NCI-H2029 treated with DMSO at 0.1 percent for 48 hours (cell line): ENCODE measurements at places on chromosomes 11 and 22.

DNA sequence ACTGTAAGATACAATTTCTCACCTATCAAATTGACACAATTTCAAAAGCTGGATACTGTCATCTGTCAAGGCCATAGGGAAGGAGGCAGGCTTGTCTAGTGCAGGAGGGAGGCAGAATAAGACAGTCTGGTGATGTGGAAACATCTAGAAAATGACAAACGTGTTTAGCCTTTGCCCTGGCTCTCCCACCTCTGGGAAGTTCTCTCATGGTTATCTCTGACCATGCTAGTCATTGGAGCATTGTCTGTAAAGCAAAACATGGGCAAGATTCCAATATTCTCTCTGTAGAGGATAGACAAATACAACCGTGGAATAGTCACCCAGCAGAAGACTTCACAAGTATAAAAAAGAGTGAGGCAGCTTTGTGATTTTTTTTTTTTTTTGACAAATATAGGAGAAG is 9.1 kb upstream of the SERHL2 start:
- peak; percentile 77 for DNase-seq

DNA sequence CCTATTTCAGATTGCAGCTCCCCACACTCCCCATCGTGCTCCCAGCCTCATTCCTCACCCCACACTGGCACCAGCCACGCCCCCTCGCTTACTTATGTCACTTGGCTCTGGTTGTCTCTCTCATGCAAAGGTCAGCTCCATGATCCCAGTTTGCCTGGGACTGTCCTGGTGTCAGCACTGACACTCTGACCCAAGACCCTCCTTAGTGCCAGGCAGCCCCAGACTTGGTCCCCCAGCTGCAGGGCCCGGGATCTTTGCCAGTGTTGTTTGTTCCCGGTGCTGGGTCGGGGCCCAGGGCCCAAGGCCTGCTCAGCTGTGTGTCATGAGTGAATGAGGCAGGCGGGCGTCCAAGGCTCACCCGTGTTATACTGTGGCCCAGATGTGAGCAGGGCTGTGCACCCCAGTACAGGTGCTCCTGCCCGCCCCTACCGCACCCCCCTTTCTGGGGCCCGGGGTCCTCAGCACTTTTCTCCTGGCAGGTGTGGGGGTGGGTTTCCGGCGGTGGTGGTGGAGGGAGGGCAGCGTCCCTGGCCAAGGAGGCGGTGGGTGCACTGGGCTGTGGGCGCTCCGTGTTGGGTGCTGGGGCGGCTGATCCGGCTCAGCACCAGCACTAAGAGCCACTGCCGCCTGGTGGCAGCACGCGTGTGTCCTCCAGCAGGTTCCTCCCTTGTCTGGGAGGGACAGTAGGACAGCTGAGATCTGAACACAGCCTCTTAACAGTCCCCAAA is 19.5 kb downstream of the IL17REL start:
- DNase-seq: no peak

- DNase-seq: no peak
Observed at GRCh38 chr22:29948385-29948769, 65.4 kb downstream of the MTMR3 start.

DNA sequence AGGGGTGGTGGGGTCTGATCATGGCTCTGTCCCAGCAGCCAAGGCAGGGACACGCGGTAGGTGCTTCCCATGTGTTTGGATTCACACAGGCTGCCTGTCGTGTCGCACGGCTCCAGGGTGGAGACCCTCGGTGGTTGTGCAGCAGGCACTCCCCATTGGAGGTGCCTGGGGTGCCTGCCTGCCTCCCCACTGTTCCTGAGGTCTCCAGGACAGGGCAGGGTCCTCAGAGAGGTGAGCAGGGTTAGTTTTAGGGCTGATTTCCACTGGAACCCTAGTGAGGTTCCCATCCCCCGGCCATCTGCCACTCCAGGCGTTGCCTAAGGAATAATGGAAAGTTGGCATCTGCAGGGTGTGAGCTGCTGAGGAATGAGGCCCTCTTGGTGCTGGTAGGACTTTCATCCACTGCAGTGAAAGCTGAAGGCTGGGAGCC is 32.3 kb downstream of the OSBPL5 start:
- DNase-seq: no peak

- no peak for DNase-seq
Observed at GRCh38 chr11:44753961-44754645, 27.3 kb downstream of the TSPAN18 start.

GRCh38 chr11:119615003-119615881 is 113.8 kb downstream of the NECTIN1 start:
- no peak for DNase-seq

- no peak for DNase-seq
Observed at GRCh38 chr11:134558916-134559601, 147.0 kb upstream of the B3GAT1 start.

DNA sequence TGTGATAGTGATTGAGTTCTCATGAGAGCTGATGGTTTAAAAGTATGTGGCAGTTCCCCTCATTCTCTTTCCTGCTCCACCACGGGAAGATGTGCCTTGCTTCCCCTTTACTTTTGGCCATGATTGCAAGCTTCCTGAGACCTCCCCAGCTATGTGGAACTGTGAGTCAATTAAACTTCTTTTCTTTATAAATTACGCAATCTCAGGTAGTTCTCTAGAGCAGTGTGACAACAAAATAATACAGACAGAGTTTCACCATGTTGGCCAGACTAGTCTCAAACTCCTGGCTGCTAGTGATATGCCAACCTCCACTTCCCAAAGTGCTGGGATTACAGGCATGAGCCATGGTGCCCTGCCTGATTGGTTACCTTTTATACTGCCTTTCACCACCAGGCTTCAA is 755.2 kb downstream of the METTL15 start:
- no peak for DNase-seq

DNA sequence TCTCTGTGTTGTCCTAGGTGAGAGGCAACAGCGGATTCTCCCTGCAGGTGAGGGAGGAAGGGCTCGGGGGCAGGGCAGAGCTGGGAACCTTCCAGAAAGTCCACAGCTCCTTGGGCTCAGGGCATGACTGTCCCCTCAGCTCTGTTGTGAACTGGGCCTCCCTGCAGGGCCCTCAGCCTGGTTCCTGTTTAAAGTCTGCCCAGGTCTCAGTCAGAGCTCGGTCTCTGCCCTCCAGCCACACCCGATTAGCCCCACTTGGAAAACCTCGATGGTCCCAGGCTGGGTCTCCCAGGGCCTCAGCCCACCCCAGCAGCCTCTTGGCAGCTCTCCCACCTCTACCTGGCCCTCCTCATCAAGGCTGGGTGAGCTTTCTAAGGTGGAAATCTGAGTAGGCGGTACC is 65.3 kb upstream of the SLC22A12 start:
- no peak for DNase-seq

- DNase-seq: no peak
Observed at GRCh38 chr11:60844870-60845221, 2.9 kb downstream of the CCDC86 start.

DNA sequence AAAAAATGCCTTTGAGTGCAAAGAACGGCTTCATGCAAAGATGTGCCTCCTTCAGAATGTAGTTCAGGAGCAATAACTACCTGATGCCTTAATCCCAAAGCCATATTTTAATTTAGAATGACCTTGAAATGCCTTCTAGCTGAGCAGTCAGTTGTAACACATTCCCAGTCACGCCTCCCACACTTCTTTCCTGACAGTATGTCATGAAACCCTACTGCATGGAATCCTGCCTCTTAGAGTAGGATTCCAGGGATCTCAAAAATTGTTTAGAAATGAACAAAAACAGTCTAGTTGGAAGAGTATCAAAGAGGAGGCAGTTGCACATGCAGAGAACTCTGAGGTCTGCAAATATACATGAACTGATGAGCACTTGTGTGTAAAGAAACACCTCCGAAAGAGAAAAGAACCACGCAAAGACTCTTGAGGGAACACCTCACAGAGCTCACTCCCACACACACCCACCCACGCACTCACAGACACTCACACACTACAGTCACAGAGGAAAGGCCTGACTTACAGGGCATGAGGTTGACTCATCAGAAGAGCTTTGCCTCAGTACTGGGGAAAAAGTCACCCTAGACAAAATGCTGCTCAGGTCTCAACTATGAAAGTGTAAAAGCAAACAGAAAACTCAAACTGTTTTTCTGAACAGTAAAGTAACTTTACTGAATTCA is 77.4 kb downstream of the GGTLC2 start:
- no peak for DNase-seq

- no peak for DNase-seq
Observed at GRCh38 chr22:38208551-38208968, 6.8 kb downstream of the MAFF start.

DNA sequence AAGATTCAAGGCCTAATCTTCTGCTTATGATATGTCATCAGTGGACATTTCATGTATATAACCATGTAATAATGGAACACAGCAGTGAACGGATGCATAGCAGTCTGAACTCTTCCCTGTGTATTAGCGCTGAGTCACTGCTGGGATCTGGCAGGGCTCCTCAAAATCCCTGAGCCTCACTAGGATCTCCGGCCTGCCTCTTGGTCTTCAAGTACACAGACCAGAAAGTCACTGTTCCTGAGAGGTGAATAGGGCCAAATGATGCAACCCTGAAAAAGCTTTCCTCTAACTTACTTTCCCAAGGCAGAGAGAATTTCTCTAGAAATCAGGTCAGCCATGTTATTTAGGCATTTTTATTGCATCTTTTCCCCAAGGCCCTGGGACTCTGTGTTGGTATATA is 35.0 kb downstream of the POU2AF1 start:
- no peak for DNase-seq

DNA sequence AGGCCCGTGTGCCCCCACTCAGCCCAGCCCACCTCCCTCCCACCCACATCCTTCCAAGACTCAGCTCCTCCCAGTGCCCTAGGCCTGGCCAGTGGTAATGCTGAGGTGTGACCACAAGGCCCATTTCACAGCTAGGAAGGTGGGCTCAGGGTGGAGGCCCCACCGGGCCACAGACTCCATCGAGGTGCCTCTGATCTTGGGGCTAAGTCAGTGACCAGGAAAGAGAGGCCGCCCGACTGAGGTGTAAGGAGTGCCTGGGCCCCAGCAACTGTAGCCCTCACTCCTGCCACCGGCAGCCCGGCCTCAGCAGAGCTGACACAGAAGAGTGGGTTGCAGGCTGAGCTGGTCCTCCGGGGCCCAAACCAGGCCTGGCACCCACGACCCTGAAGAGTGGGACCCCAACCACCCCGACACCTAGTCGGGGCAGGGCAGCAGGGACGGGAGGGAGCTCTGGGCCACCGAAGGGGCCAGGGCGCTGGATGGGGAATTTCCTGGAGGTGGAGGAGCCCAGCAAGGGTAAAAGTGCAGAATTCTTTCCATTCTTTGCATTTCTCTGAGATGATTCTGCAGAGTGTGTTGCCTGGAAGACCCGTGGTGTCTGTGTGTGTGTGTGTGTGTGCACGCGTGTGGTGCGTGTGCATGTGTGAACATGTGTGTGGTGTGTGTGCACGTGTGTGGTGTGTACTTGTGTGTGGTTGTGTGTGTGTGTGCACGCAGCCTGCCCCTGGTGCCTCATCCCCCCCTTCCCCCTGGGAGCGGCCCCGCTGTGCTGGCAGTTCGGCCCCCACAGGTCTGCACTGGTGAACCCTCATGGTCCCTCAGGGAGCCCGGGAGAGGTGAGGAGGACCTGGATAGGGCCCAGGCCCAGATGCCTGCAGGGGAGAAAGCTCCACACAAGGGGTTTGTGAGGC is 8.3 kb upstream of the PIM3 start:
- no peak for DNase-seq

- DNase-seq: no peak
Observed at GRCh38 chr22:49666146-49666809, 161.4 kb downstream of the BRD1 start.

- DNase-seq: peak; percentile 64
Observed at GRCh38 chr11:129625930-129626329, 189.7 kb upstream of the TMEM45B start.

DNA sequence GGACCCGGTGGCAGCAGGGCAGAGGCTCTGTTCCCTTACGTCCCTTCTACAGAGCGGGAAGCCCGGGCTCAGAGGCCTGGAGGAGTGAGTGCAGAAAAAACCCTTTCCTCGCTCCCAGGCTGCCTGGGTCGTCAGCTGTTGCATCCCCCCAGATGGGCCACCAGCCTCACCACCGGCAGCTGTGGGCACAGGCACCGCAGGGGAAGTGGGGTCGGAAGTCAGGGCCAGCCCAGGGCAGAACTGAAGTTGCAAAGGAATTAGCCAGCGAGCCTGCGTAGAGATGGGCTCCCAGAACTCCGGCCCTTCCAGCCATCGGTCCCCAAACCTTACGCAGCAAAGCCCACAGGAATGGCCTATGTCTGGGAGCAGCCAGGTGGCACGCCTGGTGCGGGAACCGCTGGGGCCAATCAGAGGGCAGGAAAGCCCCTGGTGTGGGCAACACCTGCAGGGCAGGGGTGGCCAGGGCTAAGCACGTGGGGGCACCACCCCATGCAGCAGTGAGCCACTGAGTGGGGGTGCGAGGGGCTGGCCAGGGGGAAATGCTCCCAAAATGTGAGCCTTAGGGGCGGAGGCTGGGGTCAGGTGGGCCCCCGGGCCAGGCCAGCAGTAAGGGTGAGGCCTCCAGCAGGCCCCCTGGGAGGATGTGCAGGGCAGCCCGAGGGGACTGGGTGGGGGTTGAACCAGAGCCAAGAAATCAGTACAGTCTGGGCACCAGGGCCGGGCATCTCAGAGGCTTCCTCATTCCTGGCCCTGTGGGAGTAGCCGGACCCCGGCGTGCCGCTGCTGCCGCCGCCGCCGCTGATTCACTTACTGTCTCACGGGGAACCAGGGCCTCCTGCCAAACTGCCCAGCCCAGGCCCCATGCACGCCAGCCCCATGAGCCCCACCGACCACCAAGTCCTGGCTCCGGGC is 58.2 kb downstream of the WNT7B start:
- DNase-seq: no peak

- no peak for DNase-seq
Observed at GRCh38 chr11:112697391-112698178, 263.6 kb upstream of the NCAM1 start.

- no peak for DNase-seq
Observed at GRCh38 chr11:44143987-44144909, 48.8 kb downstream of the EXT2 start.

DNA sequence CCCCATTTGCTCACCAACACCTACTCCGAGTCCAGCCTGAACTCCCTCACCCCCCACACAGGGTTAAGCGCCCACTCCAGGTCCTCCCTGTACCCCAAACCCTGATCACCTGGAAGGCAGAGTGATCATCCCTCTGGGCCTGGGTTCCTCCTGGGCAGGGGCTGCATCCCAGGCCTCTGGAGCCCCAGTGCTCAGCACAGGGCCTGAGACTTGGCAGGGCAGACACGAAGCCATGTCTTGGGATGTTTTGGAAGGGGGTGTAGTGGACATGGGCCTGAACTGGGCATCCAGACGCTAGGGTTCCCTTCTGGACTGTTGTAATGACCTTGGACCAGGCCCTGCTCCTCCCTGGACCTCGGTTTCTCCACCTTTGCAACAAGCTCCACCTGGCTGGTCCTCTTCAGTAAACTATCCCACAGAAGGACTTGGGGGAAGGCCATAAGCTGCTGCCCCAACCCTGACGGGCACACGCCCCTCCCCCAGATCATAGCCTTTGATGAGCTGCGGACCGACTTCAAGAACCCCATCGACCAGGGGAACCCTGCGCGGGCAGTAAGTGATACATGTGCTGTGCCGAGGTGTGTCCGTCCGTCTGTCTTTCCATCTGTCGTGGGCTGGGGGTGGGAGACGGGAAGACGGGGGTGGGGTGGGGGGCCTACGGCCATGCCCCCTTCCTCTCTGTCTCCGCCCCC is 3.9 kb downstream of the CNIH2 start:
- DNase-seq: no peak
